ENCODE measurements at places on chromosomes 16 and 17. TPM values are rescaled to one million over a fixed set of nuclear protein-coding genes. Genes with fewer than 3 reads are reported as not detected.

DNA sequence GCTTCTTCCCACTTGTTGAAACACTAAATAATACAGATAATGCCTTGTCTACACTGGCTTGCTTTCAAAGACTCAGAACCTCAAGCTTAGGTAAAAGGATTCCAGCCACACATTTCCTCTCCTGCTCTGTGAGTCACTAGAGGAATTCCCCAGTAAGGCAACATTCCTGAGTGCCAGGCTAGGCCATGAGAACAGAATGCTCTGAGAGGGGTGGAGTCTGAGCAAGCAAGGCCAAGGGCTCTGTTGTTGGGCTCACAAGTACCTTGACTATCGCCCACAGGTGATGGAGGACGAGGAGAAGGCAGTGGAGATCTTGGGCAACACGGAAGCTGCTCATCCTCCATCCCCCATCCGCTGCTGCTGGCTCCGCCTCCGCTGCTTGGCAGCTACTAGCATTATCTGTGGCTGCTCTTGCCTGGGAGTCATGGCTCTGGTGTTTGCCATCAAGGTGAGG, 6.7 kb upstream of the PHKG2 start:
- H3K4me1 ChIP-seq: no peaks in the 10 kb centered on the region
- no peak overlapping the region for H3K4me3 ChIP-seq
- H3K27ac ChIP-seq: no peak overlapping the region
- peak; percentile 63 for DNase-seq
- H3K27me3 ChIP-seq: no peaks in the 10 kb centered on the region

KLHL10 gene
- total RNA-seq: 0.46 TPM

DNA sequence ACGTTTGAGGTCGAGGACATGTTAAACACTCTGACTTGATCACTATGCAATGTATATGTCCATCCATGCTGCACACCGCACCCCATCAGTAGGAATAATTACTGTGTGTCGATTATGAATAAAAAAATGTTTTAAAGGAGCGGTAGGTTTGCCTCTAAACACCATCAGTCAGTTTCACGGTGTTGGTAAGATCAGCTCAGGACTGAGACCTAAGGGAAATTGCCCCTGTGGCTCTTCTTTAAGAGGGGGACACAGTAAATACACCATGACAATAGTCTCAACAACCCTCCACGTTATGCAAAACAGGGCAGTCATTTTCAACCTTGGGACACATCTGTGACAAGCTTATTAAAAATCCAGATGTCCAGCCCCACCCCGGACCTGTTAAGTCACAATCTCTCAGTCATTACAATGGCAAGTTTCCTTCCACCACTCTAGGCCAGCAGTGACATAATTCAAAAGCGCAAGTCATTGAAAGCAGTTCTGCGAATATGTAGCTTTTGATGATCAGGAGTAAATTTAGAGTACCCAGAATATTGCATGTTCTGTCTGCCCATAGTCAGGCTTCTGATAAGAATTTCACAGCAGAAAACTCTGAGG, 1.2 kb downstream of the ATMIN start:
- no peak overlapping the region for H3K27ac ChIP-seq
- 0 out of 2 replicates have a peak, but pooled peaks cover 5% of the 10 kb centered on the region for H3K4me1 ChIP-seq
- H3K4me3 ChIP-seq: peak overlapping the region; percentile 82
- no peak for DNase-seq
- H3K36me3 ChIP-seq: peaks cover 47% of the 10 kb centered on the region
- H3K27me3 ChIP-seq: no peaks in the 10 kb centered on the region

GRCh38 chr16:9443864-9444263, 352.4 kb downstream of the HAPSTR1 start:
- H3K27me3 ChIP-seq: no peaks in the 10 kb centered on the region
- no peaks in the 10 kb centered on the region for H3K36me3 ChIP-seq
- H3K4me1 ChIP-seq: peaks cover 14% of the 10 kb centered on the region
- no peak overlapping the region for H3K4me3 ChIP-seq

DNA sequence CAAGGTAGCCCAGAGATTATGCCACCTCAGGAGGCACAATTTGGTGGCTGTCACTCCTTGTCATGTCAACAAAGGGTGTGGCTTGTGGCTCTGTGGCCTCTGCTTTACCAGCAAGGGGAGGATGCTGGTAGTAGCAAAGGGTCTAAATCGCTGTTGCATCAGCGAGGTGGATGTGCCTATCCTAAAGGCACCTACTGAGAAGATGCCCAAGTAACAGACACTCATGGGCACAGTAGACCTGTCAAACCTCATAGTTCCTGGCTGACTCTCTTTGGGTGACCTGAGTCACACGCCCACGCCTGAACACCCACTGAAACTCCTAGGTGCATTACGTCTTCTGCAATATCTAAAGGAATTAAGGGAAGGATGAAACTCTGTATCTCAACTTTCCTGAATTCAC, 139.5 kb downstream of the PRKCB start:
- DNase-seq: no peak
- no peaks in the 10 kb centered on the region for H3K27me3 ChIP-seq
- H3K36me3 ChIP-seq: no peaks in the 10 kb centered on the region
- H3K27ac ChIP-seq: no peak overlapping the region
- H3K4me1 ChIP-seq: peaks cover 5% of the 10 kb centered on the region

- no peak overlapping the region for H3K4me3 ChIP-seq
- H3K36me3 ChIP-seq: no peaks in the 10 kb centered on the region
- DNase-seq: no peak
Measured at GRCh38 chr17:67194134-67194533, 50.9 kb downstream of the HELZ start.

CUEDC1 gene
- total RNA-seq: 6.5 TPM

DNA sequence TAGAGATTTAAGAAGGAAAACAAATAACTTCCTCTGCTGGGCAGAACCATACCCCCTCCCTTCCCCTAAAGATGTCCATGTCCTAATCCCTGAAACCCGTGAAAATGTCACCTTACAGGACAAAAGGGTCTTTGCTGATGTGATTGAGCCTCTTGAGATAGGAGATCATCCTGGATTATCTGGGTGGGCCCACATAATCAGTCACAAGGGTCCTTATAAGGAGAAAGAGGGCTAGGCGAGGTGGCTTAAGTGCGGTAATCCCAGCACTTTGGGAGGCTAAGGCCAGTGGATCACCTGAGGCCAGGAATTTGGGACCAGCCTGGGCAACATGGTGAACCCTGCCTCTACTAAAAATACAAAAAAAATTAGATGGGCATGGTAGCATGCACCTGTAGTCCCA, 12.0 kb upstream of the SLC39A11 start:
- no peak overlapping the region for H3K27ac ChIP-seq
- H3K4me3 ChIP-seq: no peak overlapping the region
- no peak for DNase-seq
- no peaks in the 10 kb centered on the region for H3K27me3 ChIP-seq
- H3K4me1 ChIP-seq: no peaks in the 10 kb centered on the region

GRCh38 chr17:50565402-50566350, 5.2 kb downstream of the CACNA1G start:
- H3K27ac ChIP-seq: no peak overlapping the region
- H3K4me3 ChIP-seq: peak overlapping the region; percentile 44
- H3K36me3 ChIP-seq: no peaks in the 10 kb centered on the region
- H3K27me3 ChIP-seq: peaks cover 40% of the 10 kb centered on the region

DNA sequence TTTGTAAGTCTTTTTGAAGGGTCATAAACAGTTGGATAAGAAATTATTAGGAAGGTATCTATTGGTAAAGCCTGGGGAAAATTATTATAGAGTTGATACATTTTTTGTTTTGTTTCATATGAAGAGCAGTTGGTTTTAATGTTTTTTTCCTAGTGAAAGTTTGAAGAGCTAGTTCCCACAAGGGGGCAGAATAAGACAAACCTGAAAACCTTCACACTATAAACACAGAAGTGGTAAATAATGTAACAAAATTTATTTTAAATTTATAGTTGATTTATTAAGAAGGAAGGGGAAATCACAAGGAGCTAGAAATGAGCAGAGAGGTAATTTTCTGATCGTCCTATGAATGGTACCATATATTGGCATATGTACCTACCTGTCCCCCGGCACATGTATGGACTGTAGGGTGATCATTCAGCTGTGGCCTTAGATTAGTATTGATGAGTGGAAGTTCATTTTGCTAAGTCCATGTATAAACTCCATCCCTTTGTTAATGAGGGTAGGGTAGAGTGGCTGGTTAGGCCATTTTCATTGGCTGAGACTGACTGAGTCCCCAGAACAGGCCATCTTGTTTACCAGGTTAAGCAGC, 116.3 kb downstream of the TANC2 start:
- H3K27me3 ChIP-seq: no peaks in the 10 kb centered on the region
- H3K27ac ChIP-seq: no peak overlapping the region
- no peaks in the 10 kb centered on the region for H3K4me1 ChIP-seq
- no peak for DNase-seq
- no peak overlapping the region for H3K4me3 ChIP-seq

DNA sequence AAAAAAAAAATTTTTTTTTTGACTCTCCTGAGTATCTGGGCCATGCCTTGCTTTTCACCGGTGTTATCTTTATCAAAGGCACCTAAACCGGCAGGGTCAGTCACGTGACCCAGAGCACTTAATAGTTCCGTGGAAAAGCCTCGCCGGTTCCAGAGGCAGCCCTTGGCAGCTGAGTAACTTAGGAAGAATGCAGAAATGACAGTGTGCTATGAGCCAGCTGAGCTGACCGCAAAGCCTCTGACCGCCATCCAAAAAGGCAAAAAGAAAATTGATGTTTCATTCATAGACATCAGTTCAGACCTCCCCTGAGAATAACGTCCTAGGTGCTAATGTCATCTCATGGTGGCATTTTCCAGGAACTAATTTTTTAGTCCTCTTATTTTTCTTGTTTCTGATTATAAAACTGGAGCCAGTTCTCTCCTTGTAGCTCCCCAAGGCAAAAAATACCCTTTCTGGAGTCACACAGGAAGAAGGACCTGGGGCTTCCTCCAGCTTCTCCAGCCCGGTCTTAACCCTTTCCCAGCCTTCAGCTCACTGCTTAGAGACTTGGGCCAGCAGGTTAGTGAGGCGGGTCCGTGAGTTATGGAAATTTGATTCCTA, 122.6 kb downstream of the SOCS1 start:
- no peak overlapping the region for H3K4me3 ChIP-seq
- no peaks in the 10 kb centered on the region for H3K27me3 ChIP-seq
- no peaks in the 10 kb centered on the region for H3K4me1 ChIP-seq
- H3K36me3 ChIP-seq: no peaks in the 10 kb centered on the region
- peak; percentile 24 for DNase-seq

SCIMP gene
- total RNA-seq: not detected

GRCh38 chr17:73610331-73610911, 33.8 kb downstream of the SDK2 start:
- no peaks in the 10 kb centered on the region for H3K27me3 ChIP-seq
- peaks cover 4% of the 10 kb centered on the region for H3K4me1 ChIP-seq
- H3K36me3 ChIP-seq: peaks cover 2% of the 10 kb centered on the region
- DNase-seq: peak; percentile 27
- no peak overlapping the region for H3K4me3 ChIP-seq
- no peak overlapping the region for H3K27ac ChIP-seq

KRT40 gene
- total RNA-seq: not detected

DNA sequence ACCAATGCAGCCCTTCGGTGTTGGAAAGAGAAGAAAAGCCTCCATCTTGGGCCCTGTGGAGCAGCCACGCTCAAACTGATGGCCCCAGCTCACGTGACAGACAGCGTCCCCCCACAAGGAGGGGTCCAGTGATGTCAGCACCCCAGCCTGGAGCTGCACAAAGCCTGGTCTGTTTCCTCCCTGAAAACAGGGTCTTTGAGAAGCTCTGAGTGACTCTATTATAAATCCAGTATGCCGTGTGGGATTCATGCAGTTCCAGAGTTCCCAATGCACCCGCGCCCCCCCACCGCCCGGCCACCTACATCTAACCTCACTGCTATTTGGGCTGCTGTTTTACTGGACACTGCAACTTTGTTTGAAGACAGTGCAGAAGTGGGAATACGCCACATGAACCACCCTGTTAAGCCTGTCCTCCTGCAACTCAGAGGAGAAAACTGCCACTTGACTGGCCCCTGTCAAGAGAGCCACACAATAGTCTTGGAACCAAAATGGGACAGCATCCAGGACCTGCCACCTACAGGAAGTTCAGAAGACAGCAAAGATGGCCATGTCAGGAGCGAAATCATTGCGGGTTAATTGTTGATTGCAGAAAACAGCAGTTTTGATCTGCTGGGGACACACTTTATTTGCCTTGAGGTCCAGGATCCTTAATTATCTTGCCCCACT, 33.1 kb downstream of the PMP22 start:
- H3K4me1 ChIP-seq: peaks cover 4% of the 10 kb centered on the region
- no peak overlapping the region for H3K4me3 ChIP-seq
- no peaks in the 10 kb centered on the region for H3K36me3 ChIP-seq

- no peak overlapping the region for H3K27ac ChIP-seq
- DNase-seq: no peak
- H3K4me3 ChIP-seq: no peak overlapping the region
- no peaks in the 10 kb centered on the region for H3K36me3 ChIP-seq
- H3K4me1 ChIP-seq: no peaks in the 10 kb centered on the region
Measured at GRCh38 chr17:80938556-80938955, 53.1 kb upstream of the CHMP6 start.

DNA sequence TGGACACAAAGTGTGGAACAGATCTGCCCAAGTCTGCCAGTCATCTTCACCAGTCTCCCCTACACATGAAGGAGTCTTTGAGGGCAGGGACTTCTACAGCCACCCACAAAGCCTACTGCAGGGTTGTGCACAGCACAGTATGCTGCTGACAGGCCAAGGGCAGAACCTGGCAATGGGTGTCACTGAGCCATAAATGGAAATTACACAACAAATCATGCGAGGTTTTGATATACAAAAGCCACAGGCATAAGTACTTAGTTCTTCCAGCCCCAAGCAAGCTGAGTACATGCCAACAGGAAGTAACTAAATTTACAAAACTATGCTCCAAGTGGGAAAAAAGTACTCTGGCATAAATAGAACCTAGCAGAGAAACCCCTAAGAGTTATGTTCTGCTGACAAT, 7.8 kb upstream of the PSMC3IP start:
- no peak overlapping the region for H3K4me3 ChIP-seq
- peaks cover 85% of the 10 kb centered on the region for H3K36me3 ChIP-seq
- H3K4me1 ChIP-seq: no peaks in the 10 kb centered on the region
- DNase-seq: no peak
- no peaks in the 10 kb centered on the region for H3K27me3 ChIP-seq

DNA sequence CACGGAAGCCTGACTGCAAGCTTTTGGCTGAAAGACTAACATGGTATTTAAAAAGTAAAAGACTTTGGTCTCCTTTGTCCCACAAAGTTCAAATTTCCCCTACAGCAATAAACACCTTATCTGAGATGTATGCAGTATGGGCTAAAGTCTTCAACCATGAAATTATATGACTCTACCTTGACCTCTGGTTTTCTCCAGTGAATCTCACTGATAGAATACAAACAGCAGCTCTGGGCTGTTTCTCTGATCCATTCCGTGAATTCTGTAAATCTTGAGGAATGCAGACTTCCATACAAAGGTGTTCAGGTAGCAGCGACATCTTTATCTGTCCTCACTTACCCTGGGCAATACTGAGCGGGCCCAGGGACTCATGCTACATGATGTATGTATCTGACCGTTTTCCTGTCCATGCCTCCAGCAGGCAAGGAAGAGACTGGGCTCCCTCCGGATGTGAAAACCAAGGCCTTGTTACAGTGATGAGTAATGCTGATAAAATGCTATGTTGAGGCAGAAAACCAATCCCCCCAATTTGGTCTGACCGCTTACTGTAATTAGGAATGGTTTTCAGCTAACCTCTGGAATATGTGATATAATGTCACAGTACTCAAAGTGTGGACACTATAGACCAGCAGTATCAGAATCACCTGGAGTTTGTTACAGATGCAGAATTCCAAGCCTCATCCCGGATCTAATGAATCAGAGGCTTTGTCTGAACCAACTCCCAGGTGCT, 589.8 kb downstream of the HS3ST4 start:
- no peaks in the 10 kb centered on the region for H3K27me3 ChIP-seq
- H3K4me1 ChIP-seq: peaks cover 3% of the 10 kb centered on the region
- no peak overlapping the region for H3K27ac ChIP-seq
- H3K4me3 ChIP-seq: no peak overlapping the region

Measured in H9 (cell line).